GM18507 (cell line): ENCODE measurements at places on chromosomes 7 and 10.

GRCh38 chr10:15518250-15518649 is 147.2 kb upstream of the FAM171A1 start:
- no peak for DNase-seq

DNA sequence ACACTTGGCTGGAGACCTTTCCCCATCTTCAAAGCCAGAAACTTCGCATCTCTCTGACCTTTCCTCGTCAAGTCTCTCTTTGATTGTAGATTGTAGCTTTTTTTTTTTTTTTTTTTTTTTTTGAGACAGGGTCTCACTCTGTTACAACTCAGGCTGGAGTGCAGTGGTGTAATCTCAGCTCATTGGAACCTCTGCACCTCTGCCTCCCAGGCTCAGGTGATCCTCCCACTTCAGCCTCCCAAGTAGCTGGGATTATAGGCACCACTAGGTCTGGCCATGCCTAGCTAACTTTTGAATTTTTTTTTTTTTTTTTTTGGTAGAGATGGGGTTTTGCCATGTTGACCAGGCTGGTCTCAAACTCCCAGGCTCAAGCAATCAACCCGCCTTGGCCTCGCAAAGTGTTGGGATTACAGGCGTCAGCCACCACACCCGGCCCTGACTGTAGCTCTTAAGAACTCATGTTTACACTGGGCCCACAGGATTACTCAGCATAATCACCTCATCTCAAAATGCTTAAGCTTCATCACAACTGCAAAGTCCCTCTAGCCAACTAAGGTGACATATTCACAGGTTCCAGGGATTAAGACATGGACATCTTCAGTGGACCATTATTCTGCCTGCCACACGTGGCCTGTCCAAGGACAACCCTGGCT is 11.7 kb downstream of the POLL start:
- no peak for DNase-seq

DNA sequence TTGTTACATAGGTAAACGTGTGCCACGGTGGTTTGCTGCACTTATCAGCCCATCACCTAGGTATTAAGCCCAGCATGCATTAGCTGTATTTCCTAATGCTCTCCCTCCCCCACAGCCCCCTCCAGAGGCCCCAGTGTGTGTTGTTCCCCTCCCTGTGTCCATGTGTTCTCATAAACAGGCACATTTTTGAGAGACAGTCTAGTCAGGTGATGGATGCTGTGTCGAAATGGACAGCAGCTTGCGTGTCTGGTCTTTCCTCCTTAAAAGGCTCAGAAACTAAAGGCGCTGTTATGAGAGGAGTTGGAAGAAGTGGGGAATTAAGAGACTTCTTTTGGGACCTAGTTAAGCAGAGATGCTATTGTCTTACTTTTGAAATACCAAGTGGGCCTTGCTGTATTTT is 296.0 kb downstream of the BBS9 start:
- no peak for DNase-seq

- DNase-seq, result no peak
Measured at GRCh38 chr10:123974406-123974805, 82.8 kb upstream of the CPXM2 start.

GRCh38 chr7:38284553-38284952 is 11.1 kb upstream of the TARP start:
- no peak for DNase-seq

- no peak for DNase-seq
Measured at GRCh38 chr7:154484943-154485342, 432.7 kb downstream of the DPP6 start.

GRCh38 chr7:94182721-94183120 is 178.6 kb upstream of the BET1 start:
- no peak for DNase-seq

DNA sequence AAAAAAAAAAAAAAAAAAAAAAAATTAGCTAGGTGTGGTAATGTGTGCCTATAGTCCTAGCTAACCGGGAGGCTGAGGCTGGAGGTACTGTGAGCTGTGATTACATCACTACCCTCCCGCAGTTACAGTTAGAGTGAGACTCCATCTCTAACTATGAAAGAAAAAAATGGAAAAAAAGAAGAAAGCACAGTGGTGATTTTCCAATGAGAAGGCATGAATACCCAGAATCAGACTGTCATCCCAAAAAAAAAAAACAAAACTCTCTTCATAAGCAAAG is 269.9 kb upstream of the MKLN1 start:
- no peak for DNase-seq

DNA sequence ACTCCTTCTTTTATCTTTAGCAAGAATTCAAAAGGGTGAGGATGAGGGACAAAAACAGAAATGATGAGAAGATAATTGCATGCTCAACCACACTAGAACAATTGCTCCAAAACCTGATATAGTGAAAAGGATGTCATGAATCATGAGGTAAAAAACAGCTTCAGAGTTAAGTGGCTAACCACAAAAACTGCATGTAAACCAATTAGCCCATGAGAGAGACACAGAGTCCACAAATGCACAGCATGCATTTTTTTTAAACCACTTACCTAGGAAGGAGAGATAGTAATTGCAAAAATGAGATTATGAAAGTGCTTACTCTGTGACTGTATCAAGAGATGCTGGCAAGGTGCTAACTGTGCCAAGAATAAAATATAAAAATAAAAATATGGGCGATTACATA is 132.9 kb downstream of the MBL2 start:
- DNase-seq, result no peak

- no peak for DNase-seq
Measured at GRCh38 chr7:116340943-116341907, 130.9 kb downstream of the TES start.

- no peak for DNase-seq
Measured at GRCh38 chr10:73881221-73881919, 7.0 kb upstream of the CAMK2G start.

- no peak for DNase-seq
Measured at GRCh38 chr10:28668363-28669226, 8.7 kb upstream of the BAMBI start.

GRCh38 chr7:88226886-88227516 is 7.2 kb upstream of the SRI start:
- no peak for DNase-seq

DNA sequence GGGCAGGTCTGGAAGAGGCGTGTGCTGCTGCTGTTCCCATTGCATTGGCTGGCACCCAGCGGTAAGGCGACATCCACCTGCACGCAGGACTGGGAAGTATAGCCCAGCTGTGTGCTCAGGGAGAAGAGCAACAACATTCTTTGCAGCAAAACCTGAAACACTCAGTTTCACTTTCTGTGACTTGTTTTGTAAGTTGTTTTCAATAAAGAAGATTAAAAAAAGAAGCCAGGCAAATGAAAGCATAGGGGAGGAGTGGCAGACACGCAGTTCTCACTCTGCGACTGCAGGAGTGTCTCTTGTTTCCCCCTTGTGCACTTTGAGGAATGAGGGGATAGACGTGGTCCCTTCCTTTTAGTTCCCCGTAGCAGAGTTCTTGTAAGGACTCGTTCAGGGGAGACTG is 5.8 kb downstream of the FBH1 start:
- DNase-seq, result no peak

GRCh38 chr7:20561466-20561865 is 54.0 kb upstream of the ABCB5 start:
- no peak for DNase-seq

DNA sequence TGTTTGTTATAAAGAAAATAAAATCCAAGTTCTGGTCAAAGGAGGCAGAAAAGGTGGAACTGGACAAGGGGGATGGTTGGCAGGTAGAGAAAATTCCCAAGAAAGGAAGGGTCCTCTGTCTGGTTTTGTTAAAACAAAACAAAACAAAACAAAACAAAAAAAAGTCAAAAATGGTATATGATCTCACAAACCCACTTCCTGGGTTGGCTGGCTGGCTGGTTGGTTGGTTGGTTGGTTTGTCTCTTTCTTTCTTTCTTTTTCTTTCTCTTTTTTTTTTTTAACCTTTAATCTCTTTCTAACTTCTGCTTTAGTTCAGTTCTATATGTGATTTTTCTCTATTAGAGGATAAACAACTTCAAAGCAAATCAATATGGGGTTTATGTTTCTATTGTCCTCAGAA is 41.1 kb upstream of the CPN1 start:
- no peak for DNase-seq

- no peak for DNase-seq
Measured at GRCh38 chr10:132148261-132149251, 38.2 kb upstream of the DPYSL4 start.

DNA sequence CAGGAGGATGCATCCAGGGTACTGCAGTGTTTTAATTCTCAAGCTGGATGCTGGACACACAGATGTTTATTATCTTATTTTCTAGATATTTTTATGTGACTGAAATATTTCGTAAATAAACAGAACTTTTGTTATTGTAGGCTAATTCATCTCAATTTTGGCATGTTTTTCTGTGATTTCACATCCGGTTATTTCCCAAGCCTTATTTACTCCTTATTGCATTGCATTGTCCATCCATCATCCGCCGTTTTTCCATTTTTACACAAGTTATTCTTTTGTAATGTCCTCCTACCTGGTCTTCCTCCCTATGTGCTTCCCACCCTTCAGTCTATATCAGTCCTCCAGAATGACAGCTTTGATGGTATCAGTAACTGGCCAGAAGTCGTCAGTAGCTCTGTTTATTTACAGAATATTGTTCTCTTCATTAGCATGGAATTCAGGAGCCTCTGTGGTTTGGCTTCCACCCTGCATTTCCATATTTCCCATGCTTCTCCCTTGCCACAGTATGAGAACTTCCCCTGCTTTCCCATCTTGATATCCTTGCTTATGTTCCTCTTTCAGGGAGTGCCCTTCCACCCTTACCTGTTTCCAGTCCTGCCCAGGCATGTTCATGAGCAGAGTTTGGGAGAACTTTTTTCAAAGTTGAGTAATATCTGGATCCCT is 16.1 kb downstream of the GNAI1 start:
- DNase-seq, result no peak

DNA sequence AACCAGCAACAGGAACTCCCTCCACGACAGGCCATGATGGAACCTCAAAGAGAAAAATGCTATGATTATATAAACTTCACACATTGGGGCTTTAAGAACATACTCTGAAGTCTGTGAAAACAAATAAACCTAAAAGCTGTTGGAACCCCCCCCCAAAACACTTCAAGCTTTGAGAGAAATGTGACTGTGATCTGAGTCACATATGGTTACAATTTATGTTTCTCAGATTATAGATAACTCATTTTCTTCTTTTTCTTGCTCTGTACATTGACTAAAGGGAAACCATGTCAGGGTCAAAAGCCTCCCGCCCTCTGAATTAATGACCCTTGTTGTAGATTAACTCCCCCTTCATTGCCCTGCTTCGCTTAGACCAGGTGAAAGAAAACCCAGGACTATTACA is 15.8 kb downstream of the VOPP1 start:
- no peak for DNase-seq

DNA sequence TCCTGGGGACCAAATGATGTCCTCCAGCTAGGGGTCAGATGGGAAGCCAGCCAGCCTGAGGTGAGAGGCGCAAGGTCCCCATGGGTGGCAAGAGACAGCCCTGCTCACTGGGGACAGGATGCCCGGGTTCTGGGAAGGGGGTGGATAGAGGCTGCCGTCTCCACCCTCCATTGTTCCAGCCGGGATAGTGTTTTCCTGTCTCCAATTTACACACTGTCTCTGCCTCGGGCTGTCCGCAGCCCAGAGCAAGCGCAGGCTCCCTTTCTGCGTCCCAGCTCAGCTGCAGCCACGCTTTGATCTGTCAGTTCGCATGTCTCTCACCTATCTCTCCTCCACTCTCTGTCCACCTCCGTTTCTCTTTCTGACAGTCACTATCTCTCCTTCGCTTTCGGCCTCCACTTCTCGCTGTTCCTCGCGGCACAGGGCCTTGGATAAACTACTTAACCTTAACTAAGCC is 2.1 kb downstream of the EPHB4 start:
- DNase-seq, result no peak

DNA sequence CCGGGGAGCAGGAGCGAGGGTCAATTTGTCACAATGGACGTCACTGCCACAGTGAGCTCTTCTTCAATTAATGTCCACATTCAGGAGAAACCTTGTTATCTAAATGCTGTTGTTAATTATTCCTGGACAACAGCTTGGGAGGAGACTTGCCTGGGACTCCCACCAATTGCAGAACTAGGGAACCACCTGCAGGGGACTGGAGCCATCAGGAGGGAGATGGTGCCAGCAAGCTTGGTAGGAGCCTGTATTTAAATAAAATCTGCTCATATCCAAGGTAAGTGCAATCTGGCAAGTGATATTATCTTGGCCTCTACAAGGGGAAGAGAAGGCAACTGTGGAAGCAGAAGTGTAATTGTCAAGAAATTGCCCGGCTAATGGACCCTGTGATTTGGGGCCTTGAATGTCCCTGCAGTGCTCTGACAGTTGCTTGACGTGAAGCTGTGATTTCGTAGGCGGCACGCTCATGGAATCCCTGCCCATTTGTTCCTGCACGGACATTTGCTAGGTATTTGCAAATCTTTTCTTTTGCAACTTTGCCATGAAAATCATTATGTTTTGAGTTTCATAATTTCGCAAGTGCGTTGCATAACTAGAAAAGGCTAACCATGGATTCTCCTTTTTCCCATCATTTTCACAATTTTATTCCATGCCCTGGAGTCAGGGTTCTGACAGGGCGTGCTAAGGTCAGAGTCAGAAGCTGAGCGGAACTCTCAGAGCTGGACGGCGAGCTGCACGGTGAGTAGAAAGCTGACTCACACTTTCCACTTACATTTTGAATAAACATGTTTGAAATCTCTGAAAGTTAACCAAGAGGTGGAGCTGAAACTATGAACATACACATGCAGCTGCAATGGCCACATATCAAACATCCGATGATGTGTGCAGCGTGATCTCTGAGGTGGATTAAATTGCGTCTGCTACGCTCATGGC is 84.9 kb upstream of the TCERG1L start:
- no peak for DNase-seq

- no peak for DNase-seq
Measured at GRCh38 chr7:123538189-123538714, 3.9 kb upstream of the IQUB start.

- DNase-seq, result no peak
Measured at GRCh38 chr10:77463967-77464745, 173.5 kb downstream of the KCNMA1 start.
